Stimulated activated CD8-positive, alpha-beta memory T cell treated with anti-CD3 and anti-CD28 coated beads, Interleukin-7, amount 100 ng/mL, for 4 hours (primary cell): ENCODE measurements at places on chromosomes 2 and 18.

DNA sequence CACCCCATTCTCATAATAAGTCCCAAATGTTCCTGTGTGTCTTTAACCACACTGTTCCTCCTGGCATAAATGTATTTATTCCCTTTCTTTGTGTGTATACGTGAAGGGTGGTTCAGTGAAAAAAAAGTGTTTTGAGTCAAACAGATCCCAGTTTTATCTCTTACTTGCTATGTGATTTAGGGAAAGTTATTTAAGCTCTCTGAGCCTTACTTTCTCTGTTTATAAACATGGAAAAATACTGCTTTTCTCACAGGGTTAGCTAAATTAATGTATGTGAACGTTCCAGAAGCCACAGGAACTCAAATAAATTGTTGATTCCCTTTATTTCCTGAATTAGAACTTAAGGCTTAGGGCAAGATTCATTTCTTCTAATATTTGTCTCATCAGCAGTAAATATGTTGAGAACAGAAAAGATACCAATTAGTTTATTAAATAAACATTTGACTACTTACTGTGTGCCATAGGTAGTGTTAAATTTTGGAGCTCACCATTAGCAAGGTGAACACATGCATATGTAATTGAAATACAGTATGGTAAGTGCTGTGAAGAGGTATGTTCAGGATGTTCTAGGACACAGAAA is 33.2 kb downstream of the RALBP1 start:
- DNase-seq, result no peak

GRCh38 chr2:241853651-241854341 is 4.9 kb downstream of the PDCD1 start:
- no peak for DNase-seq

DNA sequence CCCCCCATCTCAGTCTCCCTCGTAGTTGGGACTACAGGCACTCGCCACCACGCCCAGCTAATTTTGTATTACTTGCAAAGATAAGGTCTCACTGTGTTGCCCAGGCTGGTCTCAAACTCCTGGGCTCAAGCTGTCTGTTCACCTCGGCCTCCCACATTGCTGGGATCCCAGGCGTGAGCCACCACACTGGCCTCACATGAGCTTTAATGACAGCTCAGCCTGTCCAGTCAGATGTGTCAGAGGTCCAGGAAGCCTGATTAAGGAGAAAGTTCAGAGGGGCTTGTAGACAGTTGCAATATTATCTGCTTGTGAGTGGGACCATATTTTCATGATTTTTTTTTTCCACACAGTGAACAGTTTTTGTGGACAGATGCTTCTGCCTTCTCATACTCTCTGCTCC is 82.0 kb downstream of the LIMS1 start:
- DNase-seq, result no peak

DNA sequence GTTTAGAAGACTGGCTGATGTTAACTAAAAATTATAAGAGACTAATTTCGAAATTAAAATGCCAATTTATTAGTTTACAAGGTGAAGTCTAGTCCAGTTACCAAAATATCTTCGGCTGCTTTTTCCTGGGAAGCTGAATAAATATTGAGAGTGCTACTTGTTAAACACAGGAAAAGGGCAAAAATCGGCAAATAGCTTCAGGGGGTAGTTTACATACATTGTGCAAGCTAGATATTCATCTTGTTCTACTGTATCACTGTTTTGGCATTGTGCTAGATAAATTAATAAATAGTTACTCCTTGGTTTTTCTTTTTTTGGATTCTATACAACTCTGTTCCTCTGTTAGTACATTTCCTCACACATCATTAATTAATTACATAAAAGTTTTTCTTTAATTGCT is 29.3 kb downstream of the NHEJ1 start:
- no peak for DNase-seq

DNA sequence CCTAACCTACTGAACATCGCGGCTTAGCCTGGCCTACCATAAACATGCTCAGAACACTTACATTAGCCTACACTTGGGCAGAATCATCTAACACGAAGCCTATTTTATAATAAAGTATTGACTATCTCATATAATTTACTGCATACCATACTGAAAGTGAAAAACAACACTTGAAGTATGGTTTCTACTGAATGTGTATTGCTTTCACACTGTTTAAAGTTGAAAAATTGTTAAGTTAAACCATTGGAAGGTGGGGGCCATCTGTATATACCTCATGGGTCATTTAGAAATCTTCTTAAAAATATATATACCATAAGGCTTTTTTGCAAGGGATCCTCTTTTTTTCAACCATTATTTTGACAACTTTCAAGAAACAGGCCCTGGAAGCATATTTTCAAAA is 16.5 kb downstream of the RNF149 start:
- no peak for DNase-seq

DNA sequence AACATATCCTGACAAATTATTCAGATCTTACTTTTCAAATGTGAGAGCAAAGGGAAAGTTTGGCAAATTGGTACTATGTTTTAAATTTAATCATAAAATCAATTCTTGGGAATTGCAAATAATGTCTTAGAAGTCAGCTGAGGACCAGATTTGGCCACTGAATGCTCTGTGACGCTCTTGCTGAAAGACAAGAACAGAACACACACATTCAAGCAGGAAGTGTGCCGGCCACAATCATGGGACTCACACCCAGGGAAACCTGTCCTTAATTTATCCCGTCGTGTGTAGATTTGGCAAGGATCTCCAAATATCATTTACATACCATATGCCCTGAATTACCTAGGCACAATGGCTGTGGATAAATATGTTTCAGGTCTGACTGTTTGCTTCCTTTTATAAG is 253.1 kb downstream of the TCF4 start:
- no peak for DNase-seq

- DNase-seq, result no peak
Observed at GRCh38 chr2:27773959-27774358, 2.4 kb downstream of the MRPL33 start.

GRCh38 chr2:25251422-25252273 is 83.3 kb upstream of the POMC start:
- DNase-seq, result peak; percentile 47

GRCh38 chr2:140975237-140975636 is 1155.6 kb downstream of the LRP1B start:
- DNase-seq, result no peak

GRCh38 chr2:128630974-128631697 is 312.5 kb upstream of the HS6ST1 start:
- no peak for DNase-seq

- no peak for DNase-seq
Observed at GRCh38 chr2:60071490-60071831, 482.0 kb downstream of the BCL11A start.

GRCh38 chr18:64474773-64475172 is 325.9 kb upstream of the LINC00305 start:
- DNase-seq, result no peak

GRCh38 chr2:239108459-239108858 is 260.6 kb downstream of the TWIST2 start:
- DNase-seq, result no peak

DNA sequence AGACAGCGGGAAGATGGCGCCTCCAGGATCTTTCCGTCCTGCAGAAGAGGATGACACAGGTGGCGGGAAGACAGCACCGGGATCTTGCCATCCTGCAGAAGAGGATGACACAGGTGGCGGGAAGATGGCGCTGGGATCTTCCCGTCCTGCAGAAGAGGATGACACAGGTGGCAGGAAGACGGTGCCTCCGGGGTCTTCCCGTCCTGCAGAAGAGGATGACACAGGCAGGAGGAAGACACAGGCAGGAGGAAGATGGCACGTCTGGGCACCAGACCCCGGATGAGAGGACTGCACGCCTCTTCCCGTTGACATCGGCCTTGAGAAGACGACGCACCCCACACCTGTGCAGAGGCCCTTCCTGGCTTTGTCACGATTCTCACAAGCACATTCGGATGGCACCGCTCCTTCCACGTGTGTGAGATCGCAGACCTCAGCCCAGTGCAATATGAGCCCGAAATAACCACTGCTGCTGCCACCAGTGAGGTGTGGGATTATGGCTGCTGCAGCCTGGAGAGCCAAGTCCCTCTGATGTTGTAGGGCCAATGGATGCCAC is 79.4 kb upstream of the SNTG2 start:
- no peak for DNase-seq

DNA sequence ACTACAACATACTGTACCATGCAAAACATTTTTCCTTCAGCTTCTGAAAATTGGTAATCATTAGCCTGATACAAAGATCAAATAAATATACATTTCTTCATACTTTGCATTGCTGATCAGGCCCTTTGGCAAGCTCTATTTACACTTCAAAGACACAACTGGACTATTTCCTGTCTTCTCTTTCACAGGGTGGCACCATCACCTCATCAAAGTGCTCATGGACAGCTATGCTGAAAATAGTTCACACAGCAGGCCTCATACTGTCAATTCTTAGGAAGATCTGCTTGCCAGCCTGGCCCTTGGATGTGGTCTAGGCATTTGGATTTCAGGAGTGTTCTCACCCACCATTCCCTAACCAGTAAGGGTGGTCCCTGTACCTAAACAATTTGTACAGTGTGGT is 33.9 kb downstream of the FBXO15 start:
- no peak for DNase-seq

DNA sequence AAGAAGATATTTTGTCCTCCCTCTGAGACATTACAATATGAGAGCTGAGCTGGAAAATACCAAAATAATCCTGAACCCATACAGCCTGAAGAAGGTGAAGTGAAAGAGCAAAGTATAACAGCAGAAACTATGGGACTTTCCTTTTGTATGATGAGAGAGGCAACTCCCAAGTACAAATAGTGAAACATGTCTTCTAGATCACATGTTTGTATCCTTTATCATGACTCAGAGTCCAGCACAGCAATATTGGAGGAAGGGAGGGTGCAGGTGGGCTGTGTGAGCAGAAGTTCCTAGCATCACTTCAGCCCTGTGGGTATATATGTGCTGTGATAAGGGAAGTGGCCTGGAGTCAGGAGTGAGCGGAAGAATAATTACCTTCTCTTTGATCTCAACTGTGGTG is 265.6 kb upstream of the NRXN1 start:
- DNase-seq, result no peak

DNA sequence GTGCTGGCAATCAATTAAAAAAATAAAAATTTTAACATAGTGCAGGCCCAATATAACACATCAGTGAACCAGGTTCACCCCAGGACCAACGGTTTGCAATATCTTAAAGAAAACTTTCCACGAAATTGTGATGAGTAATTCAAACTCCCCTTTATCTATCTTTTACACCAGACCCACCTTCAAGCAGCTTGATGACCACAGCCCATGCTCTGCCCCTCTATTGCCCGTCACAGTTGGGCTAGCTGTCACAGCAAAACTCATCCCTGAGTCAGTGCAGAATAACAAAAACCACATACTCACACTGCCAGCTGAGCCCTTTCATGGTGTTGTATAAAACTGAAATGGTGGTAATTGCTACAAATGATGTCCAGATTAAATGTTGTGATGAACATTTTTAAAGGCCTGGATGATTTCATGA is 112.5 kb upstream of the CREB1 start:
- DNase-seq, result no peak

- peak; percentile 71 for DNase-seq
Observed at GRCh38 chr2:11753886-11754699, 7.7 kb downstream of the LPIN1 start.

DNA sequence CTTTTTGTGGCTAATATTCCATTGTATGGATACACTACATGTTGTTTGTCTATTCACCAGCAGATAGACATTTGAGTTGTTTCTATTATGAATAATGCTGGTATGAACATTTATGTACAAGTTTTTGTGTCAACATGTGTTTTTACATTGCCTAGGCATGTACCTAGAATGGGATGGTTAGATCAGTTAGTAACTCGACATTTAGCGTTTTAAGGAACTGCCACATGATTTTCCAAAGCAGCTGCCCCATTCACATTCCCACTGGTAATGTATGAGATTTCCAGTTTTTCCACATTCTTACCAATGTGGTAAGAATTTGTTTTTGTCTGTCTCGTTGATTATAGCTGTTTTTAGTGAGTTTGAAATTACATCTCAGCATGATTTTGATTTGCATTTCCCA is 112.8 kb downstream of the FHOD3 start:
- no peak for DNase-seq

GRCh38 chr2:191218292-191218898 is 26.8 kb upstream of the MYO1B start:
- DNase-seq, result peak; percentile 26

DNA sequence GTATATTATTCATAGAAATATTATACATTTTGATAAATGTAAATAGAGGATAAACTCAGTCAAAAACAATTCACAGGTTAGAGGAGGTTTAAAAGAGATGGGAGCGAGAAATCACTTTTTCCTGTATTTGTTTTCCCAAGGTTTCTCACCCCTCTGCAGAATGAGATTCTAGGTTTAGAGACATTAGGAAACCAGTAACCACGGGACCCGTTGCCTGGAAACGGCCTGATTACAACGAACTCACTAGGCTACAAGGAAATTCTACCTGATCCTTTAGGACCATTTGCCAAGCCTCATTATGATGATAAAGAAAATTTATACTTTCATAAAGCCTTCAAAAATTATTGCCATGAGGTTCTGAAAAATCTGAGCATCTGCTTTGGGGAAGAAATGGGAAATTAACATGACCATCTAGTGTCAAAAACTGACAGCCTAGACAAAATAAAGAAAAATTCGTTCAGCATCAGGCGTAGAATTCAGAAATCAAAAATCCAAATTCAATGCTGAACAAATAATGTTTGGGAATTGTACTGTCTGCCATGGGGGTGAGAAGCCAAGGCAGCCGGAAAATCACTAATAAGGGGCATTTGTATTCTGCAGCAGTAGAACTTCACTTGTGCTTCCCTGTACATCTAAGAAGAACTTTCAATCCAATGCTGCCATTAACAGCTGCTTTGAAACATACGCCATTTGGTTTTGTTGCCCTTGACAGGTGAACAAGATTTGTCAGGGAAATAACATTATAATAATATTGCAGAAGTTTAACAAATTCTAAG is 262.3 kb downstream of the NRXN1 start:
- no peak for DNase-seq

- no peak for DNase-seq
Observed at GRCh38 chr2:56918790-56919189, 735.0 kb downstream of the CCDC85A start.

DNA sequence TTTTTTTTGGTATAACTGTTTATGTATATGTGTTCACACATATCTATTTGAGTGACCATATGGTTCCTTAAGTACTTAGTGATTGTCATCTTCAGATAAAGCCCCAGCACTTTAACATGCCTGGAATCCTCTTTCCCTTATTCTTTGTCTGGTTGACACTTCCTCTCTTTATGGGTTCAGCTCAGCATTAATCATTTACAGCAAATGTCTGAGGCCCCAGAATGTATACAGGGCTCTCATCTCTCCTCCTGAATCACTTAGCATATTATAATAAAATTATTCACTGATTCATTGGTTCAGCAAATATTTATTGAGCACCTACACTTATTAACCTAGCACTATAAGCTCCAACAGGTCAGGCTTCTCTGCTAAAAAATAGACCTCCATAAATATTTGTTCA is 43.5 kb upstream of the CD28 start:
- DNase-seq, result no peak

DNA sequence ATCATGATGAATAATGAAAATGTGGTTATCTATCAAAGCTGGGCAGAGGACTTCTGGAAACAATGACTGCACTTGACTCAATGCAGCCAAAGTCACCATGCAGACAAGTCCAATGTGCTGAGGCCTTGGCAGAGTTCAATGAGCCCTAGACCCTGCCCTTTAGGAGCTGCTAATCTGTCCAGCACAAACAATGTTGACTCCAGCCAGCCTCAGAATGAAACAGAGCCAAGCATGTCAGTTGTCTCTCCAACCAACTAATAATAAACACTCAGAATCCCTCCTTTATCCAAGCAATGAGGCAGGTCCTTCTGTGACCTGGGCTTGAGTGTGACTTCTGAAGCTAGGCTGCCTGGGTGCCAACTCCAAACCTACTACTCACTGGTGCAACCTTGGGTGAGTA is 270.6 kb downstream of the BCL11A start:
- DNase-seq, result no peak
